ENCODE measurements at places on chromosomes 11 and 22. TPM values are rescaled to one million over a fixed set of nuclear protein-coding genes. Genes with fewer than 3 reads are reported as not detected.

Gene SCGB1C1
- not detected for total RNA-seq

Gene MPEG1
- 17.6 TPM for total RNA-seq

Gene CARD10
- total RNA-seq: 59.3 TPM

Gene SMIM38
- total RNA-seq: not detected

Gene P2RY6
- total RNA-seq: 1.4 TPM

Gene MMP3
- total RNA-seq: 1.6 TPM

Gene PAX6
- 1.1 TPM for total RNA-seq

Gene ELMOD1
- not detected for total RNA-seq

Gene CALCB
- not detected for total RNA-seq

Gene PNPLA5
- total RNA-seq: not detected

Gene KRTAP5-11
- not detected for total RNA-seq

Gene ELF5
- total RNA-seq: not detected

Gene HEPHL1
- not detected for total RNA-seq

Gene SGSM1
- 3.9 TPM for total RNA-seq

Gene MYOD1
- not detected for total RNA-seq

Gene FAM180B
- total RNA-seq: not detected

Gene SHANK3
- 3.6 TPM for total RNA-seq

Gene MPPED2
- total RNA-seq: 1.8 TPM

Gene MAP4K2
- total RNA-seq: 13.3 TPM

Gene GUCY1A2
- 1.2 TPM for total RNA-seq

Gene NEFH
- 0.42 TPM for total RNA-seq

Gene LRFN4
- 20.7 TPM for total RNA-seq

Gene ESAM
- 10.4 TPM for total RNA-seq

Gene PAAF1
- total RNA-seq: 13.2 TPM

Gene PRAME
- total RNA-seq: 2.8 TPM

Gene BAD
- 86.0 TPM for total RNA-seq

Gene SLC22A6
- total RNA-seq: not detected

Gene OR5W2
- not detected for total RNA-seq

Gene TMPRSS4
- total RNA-seq: 309 TPM

Gene DNAJB7
- 0.12 TPM for total RNA-seq

Gene GNG3
- total RNA-seq: not detected

Gene SMTN
- total RNA-seq: 152 TPM

Gene OR52N4
- not detected for total RNA-seq
